ENCODE measurements at places on chromosomes 16 and 17.
A peak's percentile ranks its signal among the peaks of the same experiment; 100 is the strongest.

DNA sequence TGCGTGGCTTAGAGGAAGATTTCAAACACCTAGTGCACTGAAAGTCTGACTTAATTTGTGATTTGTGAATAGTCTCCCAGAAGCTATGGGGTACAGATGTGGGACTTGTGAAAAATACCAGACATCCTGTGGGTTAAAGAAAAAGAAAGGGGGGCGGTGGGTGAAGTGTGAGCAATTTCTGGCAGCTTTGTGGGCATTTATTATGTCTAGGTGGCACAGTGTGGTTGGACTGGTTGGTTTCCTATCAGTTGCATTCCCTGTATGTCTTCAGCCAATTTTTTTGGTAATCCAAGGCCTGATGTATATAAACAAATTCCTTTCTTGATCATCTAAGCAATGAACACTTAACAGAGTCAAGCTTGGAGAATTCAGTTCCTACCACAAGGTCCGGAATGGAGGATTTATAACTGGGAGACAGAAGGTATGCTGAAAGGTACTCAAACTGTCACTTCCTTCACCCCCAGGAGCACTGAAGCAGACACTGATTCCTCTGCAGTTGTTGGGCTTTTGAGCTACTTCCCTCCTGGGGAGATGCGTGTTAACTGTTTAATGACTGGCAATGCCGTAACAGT is 211.6 kb downstream of the WWOX start:
- no peak for DNase-seq

- no peak for DNase-seq
These were observed 11.7 kb upstream of the SLC47A2 start for GRCh38 chr17:19728084-19728495.

- no peak for DNase-seq
These were observed 181.3 kb downstream of the HS3ST3A1 start for GRCh38 chr17:13420418-13420826.

GRCh38 chr17:52648995-52649394 is 490.5 kb upstream of the CA10 start:
- no peak for DNase-seq

DNA sequence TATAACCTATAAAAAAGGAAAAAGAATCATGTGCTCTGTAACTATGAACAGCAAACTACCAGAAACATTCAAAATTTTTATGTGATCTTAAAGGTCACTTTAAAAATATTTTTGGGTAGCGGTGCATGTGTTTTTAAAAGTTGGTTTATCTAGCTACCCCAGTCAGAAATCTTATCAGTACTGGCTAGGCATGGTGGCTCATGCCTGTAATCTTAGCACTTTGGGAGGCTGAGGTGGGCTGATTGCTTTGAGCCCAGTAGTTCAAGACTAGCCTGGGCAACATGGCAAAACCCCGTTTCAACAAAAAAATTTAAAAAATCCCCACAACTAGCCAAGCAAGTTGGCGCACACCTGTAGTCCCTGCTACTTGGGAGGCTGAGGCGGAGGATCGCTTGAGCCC is 3.7 kb downstream of the CAPNS2 start:
- DNase-seq = no peak

DNA sequence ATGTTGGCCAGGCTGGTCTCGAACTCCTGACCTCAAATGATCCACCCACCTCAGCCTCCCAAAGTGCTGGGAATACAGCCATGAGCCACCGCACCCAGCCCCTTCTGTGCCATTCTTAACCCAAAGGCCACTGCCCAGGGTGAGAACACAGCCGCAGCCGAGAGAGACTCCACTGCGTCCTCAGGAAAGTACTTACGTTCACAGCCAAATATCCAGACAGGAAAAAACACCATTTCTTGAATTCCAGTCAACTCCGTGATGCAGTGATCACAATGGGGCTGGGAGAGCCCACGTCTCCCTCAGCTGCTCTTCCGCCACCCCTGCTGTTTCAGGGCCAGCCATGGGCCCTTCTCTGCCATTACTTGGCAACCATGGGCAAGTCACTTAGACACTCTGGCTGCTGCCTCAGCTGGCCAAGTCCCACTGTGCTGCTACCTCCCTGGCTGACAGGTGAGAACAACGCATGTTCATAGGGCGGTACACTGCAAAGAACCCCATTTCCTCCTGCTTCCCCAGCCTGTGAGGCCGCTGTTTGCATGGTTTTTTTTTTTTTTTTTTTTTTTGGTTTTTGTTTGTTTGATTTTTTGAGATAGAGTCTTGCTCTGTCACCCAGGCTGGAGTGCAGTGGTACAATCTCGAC is 4.3 kb downstream of the CDIP1 start:
- no peak for DNase-seq

- DNase-seq = no peak
These were observed 17.1 kb downstream of the PMP22 start for GRCh38 chr17:15247891-15248529.

DNA sequence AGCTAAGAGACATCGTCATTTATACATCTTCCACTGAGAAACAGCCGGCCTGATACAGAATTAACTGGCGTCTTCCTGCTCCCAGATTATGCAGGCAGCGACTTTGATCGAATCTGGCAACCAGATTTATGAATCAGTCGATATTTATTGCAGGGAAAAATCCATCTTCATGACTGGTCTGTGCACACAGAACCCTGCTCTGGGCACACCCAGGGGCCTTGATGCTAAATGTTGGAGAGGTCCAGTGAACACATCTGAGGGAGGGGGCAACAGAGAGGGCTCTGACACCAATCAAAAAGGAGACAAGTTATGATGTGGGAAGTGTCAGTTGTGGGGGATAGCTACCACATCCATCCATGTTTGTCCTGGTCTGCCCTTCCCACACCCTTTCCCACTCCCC is 102.9 kb downstream of the TMEM132E start:
- DNase-seq = no peak

GRCh38 chr16:84048270-84048669 is 5.7 kb upstream of the SLC38A8 start:
- no peak for DNase-seq

GRCh38 chr17:70022175-70022574 is 52.9 kb upstream of the KCNJ16 start:
- no peak for DNase-seq

GRCh38 chr16:86942151-86943051 is 364.1 kb downstream of the FOXL1 start:
- DNase-seq = no peak

DNA sequence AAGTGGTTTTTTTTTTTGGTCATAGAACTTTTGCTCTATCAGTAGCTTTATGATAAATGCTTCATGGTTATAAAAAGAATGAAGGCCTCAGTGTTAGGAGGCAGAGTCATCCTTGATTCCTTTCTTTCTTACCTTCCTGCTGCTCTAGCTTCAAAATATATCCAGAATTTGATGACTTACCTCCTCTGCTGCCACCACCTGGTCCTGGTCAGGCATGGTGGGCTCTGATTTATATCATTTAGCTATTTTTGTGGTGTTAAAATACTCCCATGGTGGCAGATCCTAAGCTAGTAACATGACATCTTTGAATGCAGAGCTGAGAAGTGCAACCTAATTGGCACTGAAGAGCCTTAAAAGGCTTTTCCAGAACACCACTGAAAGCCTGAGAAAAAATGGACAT is 508.8 kb upstream of the CDH8 start:
- no peak for DNase-seq

DNA sequence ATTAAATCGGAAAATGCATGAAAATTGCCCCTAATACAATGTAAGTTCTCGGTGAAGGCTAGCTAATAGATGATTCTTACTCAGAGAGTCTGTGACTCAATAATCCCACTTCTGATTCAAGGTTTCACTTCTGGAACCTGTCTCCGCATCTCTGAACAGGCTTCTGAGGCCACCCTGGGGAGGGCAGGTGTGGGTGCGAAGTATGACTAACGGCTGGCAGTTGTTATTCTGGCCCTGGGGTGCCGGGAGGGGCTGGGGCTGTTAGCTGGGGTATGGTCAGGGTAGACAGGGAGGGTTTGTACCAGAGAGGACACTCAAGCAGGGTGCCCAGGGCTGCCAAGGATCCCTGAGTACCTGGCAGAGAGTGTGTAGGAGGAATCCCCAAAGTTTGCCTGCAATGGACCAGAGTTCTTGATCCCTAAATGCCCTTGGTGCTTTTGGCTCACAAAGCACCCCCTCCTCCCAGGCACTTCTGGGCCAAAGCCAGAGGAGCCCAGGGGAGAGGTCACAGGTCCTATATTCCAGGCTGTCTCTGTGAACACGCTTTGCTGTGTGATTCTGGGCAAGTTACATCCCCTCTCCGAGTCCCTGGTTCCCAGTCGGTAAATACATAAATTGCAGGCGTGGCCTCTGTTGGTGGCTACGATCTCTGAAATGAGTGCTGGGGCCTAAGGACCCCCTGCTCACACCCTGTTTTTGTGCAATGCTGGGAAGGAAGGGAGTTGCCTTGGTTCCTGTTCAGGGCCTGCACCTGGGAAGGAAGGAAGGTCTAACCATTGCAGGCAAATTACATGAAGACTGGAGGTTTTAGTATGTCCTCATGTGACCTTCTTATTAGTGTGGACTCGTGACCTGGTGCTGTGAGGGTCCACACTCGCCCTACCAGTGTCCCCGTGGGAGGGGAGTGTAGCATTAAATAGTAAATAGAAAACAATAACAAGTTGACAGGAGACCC is 49.9 kb upstream of the CPNE2 start:
- peak; percentile 84 for DNase-seq

GRCh38 chr16:65889533-65889966 is 476.9 kb upstream of the CDH5 start:
- DNase-seq = no peak

DNA sequence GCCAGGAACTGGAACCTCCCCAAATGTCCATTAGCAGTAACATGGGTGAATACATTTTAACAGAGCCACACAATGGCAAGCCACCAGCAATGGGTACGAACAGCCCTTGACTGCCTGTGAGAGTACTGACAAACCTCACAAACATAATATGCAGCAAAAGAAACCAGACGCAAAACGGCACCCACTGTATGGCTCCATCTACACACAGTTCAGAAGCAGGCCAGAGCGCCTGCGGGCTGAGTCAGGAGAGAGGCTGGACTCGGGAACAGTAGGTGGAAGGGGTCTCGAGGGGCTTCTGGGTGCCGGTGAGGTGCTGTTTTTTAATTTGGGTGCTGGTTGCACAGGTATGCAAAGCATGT is 77.4 kb upstream of the TOB1 start:
- DNase-seq = no peak

DNA sequence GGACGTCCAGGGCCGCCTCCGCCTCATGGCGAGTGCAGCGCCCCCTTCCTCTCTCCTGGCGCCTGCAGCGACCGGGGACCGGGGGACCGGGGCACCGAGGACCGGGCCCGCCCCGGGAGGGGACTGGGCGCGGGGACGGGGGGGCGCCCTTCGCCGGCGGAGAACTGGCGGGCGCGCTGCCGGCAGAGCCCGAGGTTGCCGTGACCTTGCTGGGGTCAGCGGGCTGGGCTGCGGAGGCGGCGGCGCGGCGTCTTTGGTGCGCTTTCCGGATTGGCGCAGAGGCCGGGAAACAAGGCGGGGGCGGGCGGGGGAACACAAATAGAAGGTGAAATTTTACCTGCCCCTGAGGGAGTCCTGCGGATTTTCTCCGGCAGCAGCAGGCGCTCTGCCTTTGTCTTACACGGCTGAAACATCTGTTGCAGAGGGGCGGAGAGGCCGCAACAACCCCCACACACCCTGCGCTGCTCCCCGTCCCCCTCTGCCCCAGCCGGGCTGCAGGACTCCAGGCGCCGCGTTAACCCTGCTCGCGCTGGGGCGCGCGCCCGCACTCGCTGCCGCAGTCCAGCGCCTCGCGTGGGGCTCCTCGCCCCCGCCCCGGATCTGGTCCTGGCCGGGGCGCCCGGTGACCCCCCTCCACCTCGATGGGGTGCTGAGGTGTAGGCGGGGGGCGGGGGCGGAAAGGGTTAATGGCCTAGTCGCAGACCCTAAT is 53.5 kb downstream of the SREBF1 start:
- peak; percentile 59 for DNase-seq

DNA sequence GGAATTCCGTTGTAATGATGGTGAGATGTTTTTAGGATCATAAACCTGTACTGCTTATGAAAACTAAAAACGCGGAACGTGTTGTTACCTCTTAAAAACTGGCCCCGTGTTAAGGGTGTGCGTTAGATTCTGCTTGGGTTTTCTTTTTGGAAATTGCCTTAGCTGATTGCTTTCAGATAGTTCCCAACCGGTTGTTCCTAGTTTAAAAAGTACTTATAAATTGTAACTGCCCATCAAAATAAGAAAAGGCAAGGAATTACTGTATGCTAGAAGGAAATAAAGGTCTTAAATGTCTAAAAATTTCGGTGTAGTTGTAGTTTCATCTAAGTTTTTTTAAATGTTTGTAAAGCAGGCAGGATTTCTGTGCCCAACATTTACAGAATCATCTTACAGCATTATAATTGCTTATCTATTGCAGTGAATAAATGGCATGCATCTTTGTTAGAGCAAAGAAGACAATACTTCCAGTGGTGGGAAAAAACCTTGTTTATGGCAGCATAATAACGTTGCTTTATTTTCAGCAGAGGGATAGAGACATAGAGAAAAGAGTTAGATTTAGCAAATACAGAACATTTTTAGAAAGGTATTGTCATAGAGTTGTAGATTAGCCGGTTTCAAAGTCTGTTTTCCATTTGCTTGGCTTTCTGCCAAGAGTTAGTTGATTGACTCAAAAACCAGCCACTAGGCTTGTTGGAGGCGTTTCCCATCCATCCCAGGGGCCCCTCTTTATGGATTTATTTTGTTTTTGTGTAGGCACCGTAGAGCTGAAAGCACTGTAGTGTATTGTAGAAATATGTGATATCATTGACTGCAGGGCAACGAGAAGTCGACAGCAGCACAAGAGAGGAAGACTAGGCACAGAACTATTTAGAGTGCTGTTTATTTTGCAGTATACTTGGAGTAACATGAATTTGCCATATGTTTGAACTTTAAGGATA is 1.7 kb downstream of the PPM1D start:
- no peak for DNase-seq

- no peak for DNase-seq
These were observed 319.3 kb downstream of the RBFOX1 start for GRCh38 chr16:7651803-7652570.

GRCh38 chr16:70725024-70725911 is 39.4 kb upstream of the MTSS2 start:
- DNase-seq = no peak

DNA sequence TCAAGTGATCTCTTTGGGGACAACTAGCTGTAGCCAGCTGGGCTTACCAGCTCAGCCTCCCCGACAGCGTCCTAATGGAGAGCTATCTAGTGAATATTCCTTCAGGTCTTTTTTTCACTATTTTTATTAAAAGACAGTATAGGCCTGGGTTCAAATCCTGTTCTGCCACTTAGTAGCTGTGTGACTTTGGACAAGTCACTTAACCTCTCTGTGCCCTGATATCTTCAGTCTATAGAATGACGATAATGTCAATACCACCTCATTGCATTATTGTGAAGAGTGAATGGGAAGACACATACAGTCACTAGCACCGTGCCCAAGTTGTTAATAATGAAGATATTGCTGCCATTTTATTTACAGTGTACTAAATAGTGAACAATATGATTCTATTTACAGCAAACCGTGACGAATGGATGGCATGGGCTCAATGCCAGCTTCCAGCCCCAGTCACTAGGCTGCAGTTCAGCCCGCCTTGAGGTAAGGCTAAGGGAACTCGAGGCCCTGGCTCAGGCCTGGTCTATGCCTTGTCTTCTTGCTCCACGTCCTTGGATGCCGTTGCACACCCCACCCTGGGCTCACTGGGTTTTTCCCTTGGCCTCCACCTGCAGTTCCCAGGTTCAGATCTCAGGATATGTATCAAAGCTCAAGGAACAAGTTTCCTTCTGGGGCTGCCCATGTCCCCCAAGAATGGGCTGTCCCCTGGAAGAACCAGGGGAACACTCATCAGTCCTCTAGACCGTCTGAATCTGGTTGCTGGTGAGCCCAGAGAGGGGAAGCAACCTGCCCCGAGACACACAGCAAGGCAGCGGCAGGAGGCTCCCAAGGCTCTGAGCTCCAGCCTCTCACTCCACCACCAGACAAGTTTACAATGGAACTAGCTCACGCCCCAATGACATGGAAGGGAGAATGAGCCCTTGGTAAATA is 95.4 kb upstream of the TNRC6C start:
- no peak for DNase-seq
